ENCODE measurements at places on chromosomes 2 and 18.

GRCh38 chr2:186546846-186547245, 43.0 kb upstream of the ITGAV start:
- no peak for ATAC-seq

DNA sequence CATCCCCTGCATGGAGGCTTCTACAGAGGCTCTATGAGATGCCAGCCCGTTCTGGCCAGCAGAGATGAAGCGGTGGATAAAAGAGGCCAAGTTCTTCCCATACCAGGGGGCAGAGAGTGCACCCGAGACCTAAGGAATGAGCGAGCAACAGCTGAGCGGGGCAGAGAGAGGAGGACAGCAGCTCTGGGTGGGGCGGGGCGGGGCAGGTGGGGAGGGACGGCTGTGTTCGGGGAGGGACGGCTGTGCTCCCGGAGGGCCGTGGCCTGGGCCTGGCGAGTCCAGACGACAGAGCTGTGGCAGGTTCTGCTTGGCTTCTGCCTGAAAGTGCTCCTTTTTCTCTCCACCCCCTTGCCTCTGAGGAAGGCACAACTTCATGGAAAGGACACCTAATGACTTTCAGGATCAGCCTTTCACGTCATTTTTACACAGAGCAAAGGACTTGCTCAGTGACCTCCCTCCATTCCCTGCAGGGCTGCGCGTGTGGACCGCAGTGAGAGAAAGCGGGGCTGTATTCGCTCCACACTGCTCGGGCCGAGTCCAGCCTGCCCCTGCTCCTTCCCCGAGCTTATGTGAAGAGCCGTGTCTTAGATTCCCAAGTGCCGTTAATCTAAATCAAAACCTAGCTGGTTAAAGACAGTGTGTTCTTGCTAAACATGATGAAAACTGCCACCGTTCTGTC, 232.9 kb downstream of the HDAC4 start:
- ATAC-seq = no peak

DNA sequence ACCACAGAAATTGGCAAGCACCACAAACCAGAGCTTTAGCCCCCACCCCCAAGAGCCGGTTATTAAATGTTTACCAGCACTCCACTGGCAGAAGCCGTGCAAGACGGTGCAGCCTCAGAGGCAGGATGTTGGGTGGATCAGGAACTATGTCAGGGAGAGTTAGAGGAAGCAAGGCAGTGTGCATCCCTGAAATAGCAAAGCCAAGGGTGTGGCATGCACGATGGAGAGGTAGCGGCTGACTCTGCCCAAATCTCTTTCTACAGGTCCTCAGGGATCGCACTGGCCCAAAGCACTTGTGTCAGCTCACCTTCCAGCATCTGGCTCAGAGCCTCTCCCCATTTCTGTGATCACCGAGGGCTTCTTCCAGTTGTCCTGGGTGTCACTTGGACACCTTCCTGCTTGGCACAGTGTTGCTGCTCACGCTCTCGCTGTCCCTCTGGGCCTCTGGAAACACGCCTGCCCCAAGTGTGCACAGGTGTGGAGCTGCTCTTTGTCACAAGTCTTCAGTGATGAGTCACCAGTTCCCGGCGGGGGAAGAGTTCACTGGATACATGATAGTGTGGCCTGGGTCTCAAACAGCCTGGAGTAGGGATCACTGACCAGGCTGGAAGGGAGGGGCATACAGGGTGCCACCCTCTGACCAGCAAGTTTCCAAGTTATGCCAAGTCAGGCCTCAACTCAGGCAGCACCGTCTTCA, 17.3 kb upstream of the B3GNT7 start:
- ATAC-seq = no peak

GRCh38 chr2:138974651-138975050, 194.5 kb upstream of the NXPH2 start:
- ATAC-seq = no peak

- ATAC-seq = no peak
Measured at GRCh38 chr2:2577407-2577831, 246.3 kb upstream of the MYT1L start.

Measured in motor neuron (in vitro differentiated cells).